ENCODE measurements at places on chromosomes 2 and 18.
A peak's percentile ranks its signal among the peaks of the same experiment; 100 is the strongest.

DNA sequence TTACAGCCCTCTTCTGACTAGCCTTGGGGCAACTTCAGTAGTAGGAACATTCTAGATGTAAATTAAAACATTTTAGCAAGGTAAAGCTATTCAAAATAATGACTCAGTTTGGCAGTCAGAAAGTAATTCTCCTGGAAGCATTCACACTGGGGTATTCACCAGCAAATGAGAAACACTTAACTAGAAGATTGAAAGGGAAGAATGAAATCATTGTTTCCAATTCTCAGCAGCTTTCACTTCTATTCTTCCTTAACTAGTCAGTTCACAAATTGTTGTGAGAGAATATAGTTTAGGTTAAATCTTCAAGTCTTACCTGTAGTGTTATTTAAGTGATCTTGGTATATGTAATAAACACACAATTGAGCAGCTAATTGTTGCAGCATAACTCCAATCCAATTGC, 1135.6 kb upstream of the FAM98A start:
- no peak for DNase-seq

DNA sequence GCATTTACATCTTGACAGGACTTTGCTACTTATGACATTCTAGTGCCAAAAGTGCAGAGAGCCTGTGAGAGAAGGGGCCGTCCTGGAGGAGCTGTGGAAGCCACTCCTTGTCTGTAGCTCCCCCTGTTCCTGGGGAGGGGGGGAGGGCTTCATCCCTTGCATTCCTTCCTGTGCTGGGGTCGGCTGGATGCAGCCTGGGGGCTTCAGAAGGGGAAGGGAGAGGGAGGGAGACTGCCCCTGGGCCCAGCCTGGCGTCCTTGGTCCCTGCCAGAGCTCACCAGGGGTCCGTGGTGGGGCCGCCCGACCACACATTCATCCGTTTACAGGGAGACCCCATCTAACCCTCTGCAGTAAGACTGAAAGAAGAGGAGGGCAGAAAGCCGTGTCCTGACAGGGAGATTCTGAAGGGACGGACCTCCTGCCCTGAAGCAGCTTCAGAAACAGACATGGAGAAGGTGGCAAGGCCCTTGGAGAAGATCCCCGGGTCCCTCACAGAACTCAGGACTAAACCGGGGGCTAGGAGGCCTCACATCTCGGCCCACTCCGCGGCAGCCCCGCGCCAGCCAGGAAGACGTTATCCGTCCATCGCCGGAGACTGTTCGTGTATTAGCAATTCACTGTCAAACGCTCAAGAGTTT, 258.3 kb upstream of the SALL3 start:
- no peak for DNase-seq

GRCh38 chr18:55296778-55297177, 291.2 kb downstream of the TCF4 start:
- DNase-seq = peak; percentile 63

DNA sequence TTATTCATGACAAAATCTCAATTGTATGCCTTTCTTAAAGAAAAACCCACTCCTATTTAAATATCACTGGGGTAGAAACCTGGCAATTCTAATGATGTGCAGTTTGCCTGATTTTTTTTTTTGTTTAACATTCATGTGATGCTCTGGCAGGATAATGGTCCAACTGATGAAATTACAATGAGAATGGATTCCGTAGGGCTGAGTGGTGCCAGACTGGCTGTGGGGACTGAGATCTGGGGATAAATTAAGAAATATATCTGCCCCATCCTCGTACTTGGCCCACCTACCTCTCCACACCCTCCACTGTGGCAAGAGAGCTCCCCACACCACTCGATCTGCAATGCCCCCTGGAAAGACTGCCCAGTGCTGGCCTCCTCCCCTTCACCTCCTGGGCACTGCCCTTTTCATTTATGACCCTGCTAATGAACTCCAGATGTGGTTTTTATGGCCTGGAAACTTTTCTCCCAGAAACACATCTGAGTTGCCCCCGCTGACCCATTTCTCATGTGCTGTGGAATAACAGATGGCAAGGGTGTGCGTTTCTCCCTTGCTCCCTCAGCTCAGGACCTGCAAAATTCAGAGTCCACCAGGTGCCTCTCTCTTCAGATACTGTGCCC, 33.0 kb upstream of the RPL37A start:
- peak; percentile 28 for DNase-seq

DNA sequence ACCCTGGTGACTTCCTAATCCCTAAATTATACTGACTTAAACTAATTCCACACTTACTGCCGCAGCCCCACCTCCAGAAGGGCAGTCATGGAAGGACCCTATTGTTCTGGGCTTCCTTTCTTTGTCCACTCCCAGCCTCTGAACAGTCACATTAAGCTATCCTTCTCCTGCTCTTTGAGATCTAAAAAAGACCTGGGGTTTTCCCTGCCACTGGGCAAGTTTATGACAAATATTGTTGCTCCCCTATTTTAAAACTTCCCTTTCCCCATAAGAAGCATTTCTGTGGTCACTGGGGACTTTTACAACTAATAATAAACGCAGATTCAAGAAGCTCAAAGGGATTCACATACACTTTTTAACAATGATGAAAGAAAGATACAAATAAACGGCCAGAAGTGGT, 47.2 kb upstream of the XPO1 start:
- no peak for DNase-seq

DNA sequence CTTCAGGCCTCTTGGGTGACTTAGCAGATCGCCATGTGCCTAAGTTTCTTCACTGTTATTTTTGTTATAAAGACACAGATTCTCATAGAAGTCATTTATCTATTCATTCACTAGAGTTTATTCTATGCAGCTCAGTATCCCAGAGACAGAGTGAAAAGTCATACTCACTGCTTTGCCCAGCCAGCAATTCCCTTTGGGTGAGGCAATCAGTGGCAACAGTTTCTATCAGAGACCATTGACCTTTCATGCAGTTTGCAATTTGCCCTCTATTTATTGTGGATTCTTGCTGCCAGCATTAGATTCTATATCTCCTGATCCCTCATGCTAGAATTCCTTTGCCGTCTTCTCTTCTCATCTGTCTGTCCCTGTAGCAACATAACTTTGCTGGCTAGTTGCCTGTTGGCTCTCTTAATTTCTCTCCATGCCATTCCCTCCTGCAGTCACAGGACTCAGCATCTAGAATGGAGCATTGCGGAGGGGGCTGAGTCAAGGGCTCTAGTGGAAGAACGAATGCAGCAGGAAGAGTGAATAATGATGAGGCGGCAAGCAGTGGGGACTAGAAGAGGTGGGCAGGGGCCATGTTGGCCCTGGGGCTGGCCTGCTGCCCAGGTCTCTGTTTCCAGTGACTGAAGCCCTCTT, 12.2 kb downstream of the SLC9A4 start:
- DNase-seq = peak; percentile 1

DNA sequence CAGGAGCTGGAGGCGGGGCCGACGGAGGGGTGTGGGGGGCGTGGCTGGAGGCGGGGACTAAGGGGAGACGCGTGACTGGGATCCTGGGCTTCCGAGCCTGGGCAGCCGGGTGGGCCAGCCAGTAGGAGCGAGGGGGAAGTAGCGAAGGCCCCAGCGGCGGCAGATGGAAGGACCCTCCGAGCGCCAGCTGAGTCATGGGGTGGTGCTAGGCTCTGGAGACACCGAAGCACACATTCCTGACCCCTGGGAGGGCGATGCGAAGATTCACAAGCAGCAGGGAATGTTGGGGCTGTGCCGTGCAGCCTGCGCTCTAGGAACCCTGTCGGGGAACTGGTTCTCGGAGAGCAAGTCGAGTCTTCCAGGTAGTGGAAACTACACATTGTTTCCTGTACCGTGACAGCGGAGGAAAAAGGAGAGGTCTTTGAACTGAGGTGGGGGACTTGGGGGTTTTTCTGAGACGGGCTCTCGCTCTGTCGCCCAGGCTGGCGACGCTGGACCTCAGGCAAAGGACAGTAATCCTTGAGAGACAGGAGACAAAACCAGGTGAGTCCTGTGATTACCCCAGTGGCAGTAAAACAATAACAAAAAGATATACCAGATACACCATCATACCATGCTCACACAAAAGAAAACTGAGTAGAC, 650 bp upstream of the AFG3L2 start:
- peak; percentile 97 for DNase-seq

GRCh38 chr18:32175265-32175664, 14.6 kb upstream of the MEP1B start:
- DNase-seq = no peak

DNA sequence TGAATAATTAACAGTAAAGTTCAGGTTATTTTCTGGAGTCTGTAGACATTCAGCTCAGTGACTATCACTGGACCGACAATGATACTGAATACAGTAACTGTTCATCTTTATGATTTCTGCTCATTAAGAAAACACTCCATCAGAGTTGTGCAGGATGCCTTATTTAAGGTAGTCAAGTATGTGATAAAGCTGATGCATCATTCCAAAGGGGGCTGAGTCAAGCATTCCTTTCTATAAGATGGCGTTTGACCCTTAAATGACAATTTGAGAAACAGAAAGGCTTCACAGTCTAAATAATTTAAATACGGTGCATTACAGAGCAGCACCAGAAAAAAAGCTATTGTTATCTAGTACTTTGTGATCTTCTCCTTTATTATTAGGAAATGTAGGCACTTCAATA, 131.1 kb downstream of the CDH2 start:
- no peak for DNase-seq

DNA sequence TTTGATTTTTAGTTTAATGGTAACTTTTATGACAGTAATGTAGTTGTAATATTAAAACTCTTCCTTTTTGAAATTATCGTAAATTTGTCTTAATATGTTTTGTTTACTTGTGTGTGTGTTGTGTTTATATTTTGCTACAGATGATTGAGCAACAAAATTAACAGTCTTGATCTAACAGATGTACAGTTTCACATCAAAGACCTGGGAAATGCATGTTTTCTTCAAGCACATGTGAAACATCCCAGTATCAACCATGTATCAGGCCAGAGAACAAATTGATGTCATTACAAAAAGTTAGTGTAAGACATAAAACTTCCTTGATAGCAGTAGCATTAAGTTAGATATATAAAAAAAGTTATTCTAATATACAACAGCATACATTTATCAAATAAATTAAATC, 45.5 kb downstream of the TMEM18 start:
- DNase-seq = no peak

GRCh38 chr2:109629867-109630266, 15.7 kb downstream of the SOWAHC start:
- DNase-seq = no peak

Data from fibroblast of mammary gland (primary cell).